Dorsolateral prefrontal cortex (tissue), 122 donors: ENCODE measurements at places on chromosomes 16 and 17.

- no peak for DNase-seq
These were observed 331.8 kb upstream of the CDH11 start for GRCh38 chr16:65453646-65454045.

- no peak for DNase-seq
These were observed 5.1 kb downstream of the ZFPM1 start for GRCh38 chr16:88458039-88458772.

DNA sequence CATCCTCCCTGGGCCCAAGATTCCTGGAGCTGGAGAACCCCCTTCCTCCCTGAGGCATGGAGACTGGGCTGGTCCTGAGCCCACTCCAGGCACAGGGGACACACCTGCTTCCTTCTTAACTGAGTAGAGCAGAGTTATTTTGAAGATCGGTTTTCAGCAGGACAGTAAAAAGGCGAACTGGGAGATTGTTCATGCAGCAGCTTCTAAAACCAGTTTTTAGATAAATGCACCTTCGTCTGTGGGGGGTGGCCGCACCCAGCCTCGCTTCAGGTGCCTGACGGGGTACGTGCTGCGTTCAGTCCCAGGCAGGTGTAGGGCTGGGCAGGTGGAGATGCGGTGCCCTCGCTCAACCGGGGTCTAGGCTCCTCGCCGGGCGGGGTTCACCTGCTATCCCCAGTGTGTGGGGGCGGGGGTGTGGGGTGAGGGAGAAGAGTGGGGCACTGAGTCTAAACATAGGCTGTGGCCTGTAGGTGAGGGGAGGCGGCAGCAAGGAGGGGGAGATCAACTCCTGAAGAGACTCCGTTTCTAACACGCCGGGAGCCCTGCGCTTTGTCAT is 69.5 kb downstream of the JPH3 start:
- no peak for DNase-seq

GRCh38 chr16:87778830-87779579 is 13.2 kb upstream of the KLHDC4 start:
- peak; percentile 91 for DNase-seq

GRCh38 chr17:17818088-17818526 is 18.7 kb downstream of the SREBF1 start:
- DNase-seq: no peak

DNA sequence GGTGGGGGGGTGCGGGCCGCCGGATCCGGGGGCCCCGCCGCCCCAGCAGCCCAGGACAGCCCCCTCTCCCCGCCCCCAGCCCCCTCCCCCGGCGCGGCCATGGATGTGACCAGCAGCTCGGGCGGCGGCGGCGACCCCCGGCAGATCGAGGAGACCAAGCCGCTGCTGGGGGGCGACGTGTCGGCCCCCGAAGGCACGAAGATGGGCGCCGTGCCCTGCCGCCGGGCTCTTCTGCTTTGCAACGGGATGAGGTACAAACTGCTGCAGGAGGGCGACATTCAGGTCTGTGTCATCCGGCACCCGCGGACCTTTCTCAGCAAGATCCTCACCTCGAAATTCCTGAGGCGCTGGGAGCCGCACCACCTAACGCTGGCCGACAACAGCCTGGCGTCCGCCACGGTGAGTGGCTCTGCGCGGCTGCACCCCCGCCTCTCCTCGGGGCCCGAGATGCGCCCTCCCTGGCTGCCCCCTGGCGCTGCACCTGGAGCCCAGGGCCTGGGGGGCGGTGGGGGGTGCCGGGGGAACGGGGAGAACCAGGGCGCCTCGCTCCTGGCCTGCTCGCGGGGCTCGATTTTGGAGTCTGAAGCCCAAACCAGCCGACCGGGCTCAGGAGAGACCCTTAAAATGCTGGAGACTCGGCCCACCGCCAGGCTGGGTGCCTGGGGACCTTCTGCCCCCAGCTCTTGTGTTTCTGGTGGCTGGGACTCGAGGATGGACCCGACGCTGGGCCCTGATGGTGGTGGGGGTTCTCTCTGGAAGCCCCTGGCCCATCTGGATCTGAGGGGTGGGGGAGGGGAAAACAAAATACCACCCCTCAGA is 744 bp downstream of the CMIP start:
- no peak for DNase-seq

DNA sequence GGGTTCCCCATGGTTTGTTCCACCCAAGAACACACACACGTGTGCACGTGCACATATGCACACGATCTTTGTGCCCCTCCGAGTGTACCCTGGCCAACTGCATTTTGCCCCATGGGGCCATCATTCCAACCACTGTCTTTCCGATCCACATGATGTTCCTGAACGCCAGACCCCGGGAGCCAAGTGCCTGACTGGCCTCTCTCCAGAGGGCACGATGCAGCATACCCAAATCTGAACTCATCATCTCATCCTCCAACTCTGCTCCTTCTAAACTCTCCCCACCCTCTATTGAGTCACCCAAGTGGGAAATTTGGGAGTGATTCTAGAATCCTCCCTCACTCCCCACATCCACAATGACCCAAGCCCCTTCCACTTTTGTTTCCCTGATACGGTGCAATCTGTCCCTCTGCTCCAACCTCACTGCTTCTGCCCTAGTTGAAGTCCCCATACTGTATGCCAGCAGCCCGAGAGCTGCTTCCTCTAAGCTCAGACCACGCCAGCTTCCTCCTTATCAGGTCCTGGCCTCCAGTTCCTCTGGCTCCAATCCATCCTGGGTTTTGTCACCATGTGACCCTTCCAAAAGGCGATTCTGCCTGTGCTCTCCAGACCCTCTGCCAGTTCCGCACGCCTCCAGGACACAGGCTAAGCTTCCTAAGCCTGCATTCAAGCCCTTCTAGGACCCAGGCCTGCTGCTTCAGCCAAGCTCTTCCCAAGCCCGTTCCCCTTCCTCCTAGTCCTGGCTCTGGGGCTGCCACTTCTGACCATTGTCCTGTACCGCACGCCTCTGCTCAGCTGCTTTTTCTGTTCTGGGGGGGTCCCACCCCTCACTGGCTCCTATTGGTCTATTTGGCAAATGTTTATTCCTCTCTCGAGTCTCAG is 10.1 kb upstream of the TMEM208 start:
- DNase-seq: no peak

- no peak for DNase-seq
These were observed 1.4 kb downstream of the GSE1 start for GRCh38 chr16:85614338-85615013.

DNA sequence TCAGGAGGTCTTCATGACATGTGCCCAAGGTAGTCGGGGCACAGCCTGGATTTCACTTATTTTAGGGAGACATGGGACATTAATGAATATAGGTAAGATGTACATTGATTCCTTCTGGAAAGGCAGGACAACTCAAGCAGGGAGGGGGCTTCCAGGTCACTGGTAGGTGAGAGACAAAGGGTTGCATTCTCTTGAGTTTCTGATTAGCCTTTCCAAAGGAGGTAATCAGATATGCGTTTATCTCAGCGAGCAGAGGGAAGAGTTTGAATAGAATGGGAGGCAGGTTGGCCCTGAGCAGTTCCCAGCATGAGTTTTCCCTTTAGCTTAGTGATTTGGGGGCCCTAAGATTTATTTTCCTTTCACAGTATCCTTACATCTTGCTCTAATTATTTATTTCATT is 443.8 kb upstream of the EEF2KMT start:
- DNase-seq: no peak

GRCh38 chr17:39092692-39093230 is 58.7 kb downstream of the PLXDC1 start:
- no peak for DNase-seq
